Activated CD8-positive, alpha-beta memory T cell treated with anti-CD3 and anti-CD28 coated beads for 1 hour (primary cell): ENCODE measurements at places on chromosomes 2 and 18.

DNA sequence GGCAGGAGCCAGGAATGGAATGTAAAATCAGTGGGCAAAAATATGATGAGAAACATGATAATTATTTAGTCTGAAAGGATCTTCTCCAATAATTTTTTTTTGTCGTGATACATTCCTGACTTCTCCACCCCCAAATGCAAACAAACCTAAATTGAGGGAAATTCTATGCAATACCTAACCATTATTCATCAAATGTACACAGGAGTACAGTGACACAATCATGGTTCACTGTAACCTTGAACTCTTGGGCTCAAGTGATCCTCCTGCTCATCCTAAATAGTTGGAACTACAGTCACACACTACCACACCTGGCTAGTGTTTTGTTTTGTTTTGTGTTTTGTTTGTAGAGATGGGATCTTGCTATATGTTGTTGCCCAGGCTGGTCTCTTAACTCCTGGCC is 46.5 kb downstream of the RAB10 start:
- no peak for DNase-seq

DNA sequence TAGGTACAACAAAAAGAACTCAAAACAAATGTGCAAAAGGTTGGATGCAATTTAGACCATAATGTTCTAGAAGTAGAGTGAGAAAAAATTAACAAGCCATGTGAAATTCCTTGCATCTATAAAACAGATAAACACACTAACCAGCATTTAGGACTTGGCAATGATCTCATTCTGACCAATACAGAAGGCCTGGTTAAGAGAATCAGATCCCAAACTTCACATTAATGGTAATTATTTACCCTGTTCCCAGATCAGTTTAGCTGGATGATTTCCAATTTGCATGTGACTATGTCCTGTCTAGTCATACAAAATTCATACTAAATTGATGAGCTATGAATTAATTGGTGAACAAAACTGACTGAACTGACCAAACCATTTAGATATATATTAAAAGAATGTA is 98.4 kb upstream of the FIGN start:
- DNase-seq, result no peak

DNA sequence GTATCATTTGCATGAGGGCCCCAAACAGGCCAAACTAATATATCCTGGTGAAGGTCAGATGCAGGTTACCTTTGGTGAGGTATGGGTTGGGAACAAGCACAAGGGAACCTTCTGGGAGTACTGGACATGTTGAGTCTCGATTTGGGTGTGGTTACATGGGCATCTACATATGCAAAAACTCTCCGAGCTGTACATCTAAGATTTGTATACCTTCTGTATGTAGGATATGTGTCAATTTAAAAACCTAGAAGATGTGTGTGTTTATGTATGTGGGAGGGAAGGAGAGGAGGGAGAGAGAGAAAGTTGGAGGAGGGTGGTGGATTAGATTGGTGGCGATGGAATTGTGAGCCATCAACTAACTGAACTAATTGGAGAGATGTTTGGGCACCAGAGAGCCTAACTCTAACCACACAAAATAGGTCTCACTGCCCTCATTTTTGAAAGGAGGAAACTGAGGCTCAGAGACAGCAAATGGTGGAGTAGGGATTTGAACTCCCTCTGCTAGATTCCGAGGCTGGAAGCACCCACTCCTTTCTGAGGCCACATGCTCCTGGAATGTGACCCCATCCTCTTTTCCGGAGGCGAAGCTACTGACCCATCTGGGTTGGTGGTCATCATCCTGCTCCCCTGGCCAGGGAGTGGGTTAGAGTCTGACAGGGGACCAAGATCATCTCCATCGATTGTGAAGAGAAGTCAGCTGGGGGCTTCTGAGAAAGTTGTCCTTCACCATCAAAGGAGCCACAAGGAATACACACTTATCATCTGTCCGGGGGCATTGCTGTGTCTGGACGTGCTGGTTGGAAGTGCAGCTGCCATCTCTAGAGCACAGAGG is 107.3 kb upstream of the MYCN start:
- DNase-seq, result no peak

GRCh38 chr2:119372778-119373568 is 6.2 kb downstream of the DBI start:
- DNase-seq, result no peak

GRCh38 chr18:267380-267687 is 513 bp downstream of the THOC1 start:
- DNase-seq, result no peak

DNA sequence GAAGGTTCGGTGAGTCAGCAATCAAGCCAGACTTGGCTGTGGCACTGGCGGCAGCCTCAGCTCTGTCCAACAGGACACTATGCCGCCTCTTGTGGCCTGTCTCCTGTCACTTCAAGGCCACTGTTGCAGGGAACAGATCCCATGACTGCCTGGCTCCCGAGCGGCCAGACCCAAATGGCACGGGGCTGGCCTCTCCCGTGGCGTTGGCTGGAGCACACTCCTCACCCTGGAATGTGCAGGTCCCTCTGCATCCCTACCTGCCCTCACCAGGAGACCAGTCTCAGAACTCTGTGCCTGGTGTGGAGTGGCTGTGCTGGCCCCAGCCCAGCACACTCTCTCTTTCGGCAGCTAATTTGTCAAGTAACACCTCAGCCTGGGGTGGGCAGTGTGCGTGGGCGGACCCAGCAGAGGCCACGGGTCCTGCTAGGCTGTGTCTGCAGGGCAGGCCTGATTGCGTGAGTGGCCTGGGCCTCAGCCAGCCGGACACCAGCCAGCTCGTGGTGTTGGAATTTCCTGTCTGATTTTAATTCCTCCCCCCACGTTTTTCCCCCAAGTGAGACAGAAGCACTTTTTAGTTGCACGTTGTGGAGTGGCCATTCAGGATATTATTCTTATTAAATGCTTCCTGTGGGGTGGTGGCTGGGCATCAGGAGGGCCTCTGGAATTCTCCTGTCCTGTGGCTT is 179.3 kb downstream of the GLI2 start:
- no peak for DNase-seq
